Stimulated activated CD4-positive, alpha-beta T cell treated with anti-CD3 and anti-CD28 coated beads, Interleukin-1b, Interleukin-23, amount 100 ng/mL, for 1 hour (primary cell): ENCODE measurements at places on chromosomes 3 and 15.

GRCh38 chr3:126748701-126749546 is 44.9 kb downstream of the CHCHD6 start:
- DNase-seq, result no peak

GRCh38 chr3:122358703-122359032 is 24.4 kb downstream of the MIX23 start:
- DNase-seq, result no peak

GRCh38 chr3:186307594-186308221 is 54.3 kb downstream of the DGKG start:
- no peak for DNase-seq

DNA sequence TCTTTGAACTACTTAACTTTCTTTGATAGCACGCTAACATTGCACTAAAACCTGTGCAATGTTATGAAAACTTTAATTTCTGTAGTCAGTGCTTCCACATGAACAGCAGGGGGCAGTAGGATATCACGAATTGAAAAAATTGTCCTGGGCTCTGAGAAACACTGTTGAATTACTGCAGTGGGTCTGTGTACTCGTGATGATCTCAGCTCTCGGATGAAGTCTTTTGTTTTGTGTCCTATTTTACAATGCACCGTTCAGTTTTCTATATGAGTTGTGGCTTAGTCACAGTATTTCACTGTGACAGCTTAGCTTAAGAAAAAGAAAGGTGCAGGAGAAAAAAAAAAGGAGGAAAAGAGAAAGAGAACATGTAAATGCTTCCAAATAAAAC is 141.3 kb upstream of the CCDC54 start:
- peak; percentile 17 for DNase-seq

GRCh38 chr3:16290827-16291196 is 25.8 kb downstream of the OXNAD1 start:
- DNase-seq, result no peak

- no peak for DNase-seq
Observed at GRCh38 chr15:38814891-38815290, 250.3 kb upstream of the RASGRP1 start.

- no peak for DNase-seq
Observed at GRCh38 chr15:35064576-35065190, 20.4 kb downstream of the NANOGP8 start.

DNA sequence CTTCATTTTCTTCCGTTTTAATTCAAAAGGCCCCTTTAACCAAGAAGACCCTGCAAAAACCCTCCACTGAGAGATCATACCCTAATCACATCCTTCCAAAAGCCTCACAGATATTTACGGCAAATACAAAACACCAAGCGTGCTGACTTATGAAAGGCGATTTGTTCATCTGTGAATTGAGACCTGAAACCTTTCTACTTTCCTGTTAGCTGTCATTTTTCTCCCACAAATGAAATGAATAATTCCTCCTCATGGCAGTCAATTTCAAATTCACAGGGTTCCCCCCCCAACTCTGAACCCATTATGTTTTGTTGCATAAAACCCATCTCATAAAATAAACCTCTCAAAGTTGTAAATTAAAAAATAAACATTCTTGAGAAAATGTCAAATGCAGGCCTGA is 149.6 kb downstream of the PDZRN3 start:
- no peak for DNase-seq

GRCh38 chr3:192931825-192932224 is 14.2 kb upstream of the MB21D2 start:
- no peak for DNase-seq

GRCh38 chr15:85773249-85773648 is 21.5 kb downstream of the KLHL25 start:
- DNase-seq, result no peak

DNA sequence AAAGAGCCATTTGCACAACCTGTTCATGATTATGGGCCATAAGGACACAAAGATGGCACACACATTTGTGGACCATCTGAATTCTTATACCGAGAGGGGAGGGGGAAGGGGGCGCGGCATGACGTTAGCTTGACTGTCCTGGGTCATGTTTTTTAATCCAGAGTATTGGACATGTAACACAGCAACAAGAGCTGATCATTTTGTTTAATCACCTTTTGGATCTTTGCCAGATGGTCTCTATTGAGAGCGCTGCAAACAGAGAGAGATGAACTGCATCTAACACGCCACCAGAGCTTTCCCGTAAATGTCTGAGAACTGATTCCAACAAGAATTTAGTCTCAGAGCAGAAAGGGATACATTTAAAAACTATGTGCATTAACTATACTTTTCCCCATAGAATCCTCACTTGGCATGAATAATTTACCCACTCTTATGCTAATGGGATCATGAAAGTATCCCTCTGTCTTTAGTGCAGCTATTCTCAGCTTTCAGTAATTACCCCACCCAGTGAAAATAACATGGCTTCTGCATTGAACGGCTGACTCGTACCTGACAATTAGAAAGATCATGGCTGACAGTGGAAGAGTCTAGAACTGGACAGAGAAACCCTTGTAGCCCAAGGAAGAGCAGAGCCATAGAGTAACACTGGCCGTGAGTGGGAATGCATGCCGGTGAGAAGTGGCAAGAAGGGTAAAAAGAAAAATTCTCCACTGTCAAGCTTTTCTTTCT is 22.6 kb downstream of the MEIS2 start:
- no peak for DNase-seq

- DNase-seq, result no peak
Observed at GRCh38 chr3:195932418-195933043, 24.2 kb upstream of the TNK2 start.

GRCh38 chr3:192905980-192906678 is 11.5 kb downstream of the MB21D2 start:
- DNase-seq, result no peak

GRCh38 chr3:139762302-139762701 is 84.5 kb upstream of the NMNAT3 start:
- DNase-seq, result no peak

GRCh38 chr3:17908399-17909191 is 166.2 kb upstream of the TBC1D5 start:
- no peak for DNase-seq

DNA sequence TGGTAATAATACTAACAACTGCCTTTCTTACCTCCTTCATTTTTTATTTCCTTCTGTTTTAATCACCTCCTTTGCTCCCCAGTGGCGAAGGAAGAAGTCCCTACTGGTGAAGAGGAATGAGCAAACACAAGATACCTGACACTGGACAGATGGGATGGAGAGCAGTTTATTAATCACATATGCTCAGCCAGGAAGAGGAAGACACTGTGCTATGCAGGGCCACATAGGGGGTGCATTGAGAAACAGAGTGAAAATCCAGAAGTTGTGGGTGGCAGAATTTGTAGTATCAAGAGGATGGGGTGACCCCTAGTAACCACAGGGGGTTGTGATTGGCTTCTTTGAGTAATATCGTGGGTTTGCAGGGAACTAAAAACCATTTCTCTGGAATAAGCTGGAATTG is 1041.9 kb downstream of the OTOL1 start:
- no peak for DNase-seq

- DNase-seq, result no peak
Observed at GRCh38 chr15:88375234-88375927, 91.8 kb downstream of the MRPL46 start.

DNA sequence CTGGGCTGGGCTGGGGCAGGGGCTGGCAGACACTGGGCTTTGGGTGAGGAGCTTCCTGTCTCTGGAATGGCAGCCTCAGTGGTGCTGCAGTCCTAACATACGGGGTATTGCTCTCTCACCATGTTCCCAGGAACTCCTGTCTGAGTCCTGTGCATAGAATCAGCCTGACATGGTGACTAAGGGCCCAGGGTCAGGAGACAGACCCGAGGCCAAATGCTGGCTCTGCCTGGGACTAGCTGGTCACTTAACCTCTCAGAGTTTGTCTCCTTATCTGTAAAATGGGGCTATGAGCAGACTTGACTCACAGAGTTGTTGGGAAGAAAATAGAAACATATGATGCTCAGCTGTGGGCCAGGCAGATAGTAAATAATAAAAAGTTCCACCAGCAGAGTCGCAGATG is 28.3 kb downstream of the PRKCD start:
- no peak for DNase-seq

- no peak for DNase-seq
Observed at GRCh38 chr3:119149484-119149883, 3.5 kb downstream of the TEX55 start.

GRCh38 chr3:61580982-61581643 is 19.7 kb downstream of the PTPRG start:
- DNase-seq, result no peak

DNA sequence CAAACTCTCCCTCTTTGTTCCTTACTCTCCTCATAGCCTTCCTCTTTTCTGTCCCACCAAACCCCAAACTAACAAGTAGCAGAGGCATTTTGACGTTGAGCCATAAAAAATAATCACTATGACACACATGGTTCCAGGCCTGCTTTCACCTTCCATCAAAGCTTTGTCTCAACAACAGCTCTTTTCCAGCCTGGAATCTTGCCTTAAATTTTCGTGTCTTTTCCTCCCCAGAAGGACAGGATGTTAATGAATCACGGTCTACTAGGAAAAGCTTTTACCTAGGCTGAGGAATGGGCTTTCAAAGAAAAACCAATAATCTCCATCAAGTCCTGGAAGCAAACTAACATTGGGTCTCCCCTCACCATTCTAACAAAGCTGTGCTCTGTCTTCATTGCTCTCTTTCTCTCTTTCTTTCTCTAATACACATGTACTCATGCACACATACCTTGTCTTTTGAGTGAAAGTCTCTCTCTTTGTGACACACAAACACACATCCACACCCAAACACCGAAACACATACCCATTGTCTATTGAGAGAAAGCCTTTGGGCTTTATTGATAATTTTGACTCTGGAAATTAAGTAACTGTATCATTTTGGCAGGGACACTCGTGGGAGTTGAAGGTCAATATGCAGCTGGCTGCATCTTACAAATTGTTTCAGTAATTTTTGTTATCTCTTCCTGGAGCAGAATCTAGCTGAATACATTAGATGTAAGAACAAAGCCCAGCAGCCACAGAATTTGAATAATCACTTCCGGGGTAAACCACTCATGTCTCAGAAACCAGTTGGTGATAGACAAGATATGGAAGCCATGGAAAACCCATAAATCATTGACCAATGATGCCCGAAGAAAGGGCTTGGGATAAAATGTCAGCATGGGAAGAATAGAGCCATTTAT is 107.4 kb upstream of the SLC4A7 start:
- no peak for DNase-seq

GRCh38 chr15:26667222-26667988 is 105.5 kb downstream of the GABRB3 start:
- no peak for DNase-seq

DNA sequence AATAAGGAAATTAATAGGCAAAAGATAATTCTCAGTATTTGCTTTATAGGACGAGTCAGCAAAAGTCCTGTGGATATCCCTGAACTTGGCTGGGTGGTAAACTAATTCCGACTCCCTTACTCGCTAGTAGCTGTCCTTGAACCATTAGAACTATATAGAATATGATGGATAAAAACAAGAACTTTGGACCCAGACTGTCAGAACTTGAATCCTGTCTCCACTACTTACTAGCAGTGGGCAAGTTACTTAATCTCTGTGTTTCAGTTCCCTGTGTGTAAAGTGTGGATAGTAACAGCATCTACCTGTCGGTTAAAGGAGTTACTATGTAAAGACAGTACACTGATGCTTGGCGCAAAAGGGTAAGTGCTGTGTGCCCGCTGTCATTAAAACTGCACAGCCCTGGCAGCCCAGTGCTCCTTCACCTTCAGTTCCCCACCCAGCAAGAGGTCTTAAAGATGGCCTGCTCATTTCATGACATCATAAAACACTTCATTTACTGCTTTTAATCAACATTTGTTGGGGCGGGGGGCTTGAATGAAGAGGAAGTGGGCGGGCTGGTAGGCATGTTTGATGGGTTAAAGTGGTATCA is 7.3 kb downstream of the TPM1 start:
- DNase-seq, result no peak

GRCh38 chr3:133937061-133937686 is 41.5 kb upstream of the RAB6B start:
- DNase-seq, result no peak

- no peak for DNase-seq
Observed at GRCh38 chr3:72050048-72050632, 265.2 kb upstream of the PROK2 start.

DNA sequence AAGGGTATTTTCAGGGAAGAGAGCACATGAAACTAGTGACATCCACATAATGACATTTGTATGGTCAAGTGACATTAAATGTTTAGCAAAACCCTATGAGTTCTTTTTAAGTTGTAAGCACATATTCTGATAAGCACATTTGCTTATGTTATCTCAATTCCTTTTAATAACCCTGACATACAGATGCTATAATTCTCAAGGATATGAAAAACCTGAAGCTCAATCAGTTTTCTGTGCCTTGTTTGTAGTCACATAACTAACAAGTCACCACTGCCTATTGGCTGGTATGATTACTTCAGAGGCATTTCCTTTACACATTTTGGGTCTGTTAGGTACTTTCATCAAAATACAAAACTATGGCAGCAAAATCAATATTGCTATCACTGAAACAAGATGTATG is 74.1 kb downstream of the FAIM start:
- no peak for DNase-seq

DNA sequence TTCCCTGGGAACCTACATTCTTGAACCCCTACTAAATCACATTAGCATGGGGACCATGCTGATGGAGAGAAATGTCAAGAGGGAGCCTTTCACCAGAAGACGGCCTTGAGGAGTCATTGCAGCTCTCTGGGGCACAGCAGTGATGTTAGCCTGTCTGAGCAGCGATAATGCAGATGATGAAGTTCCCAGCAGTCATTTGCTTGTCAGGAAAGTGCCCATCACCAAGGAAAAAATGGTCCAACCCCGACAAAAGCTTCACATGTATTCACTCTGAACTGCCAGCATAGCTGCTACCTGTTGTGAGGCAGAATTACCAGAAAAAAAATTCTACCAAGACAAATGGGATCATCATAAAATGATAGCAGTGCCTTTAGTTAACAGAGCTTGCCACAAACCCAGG is 238.4 kb upstream of the UMPS start:
- no peak for DNase-seq
